Ecto neural progenitor cell (in vitro differentiated cells): ENCODE measurements at places on chromosomes 7 and 10.

DNA sequence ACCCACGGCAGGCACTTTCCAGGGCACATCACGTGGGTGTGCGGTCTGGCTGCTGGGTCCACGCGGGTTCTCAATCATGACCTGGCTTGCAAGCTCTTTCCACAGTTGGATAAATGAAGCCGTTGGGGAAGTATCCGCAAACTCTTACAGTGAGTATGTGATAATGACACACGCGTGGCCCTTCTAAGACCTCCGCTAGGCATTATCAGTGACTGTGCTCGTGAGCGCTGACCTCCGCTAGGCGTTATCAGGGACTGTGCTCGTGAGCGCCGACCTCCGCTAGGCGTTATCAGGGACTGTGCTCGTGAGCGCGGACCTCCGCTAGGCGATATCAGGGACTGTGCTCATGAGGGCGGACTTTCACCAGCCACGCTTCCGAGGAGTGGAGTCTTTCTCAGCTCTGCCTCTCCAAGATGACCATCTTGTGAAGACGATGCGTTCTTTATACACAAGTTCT, 107.0 kb downstream of the WDR37 start:
- DNase-seq = no peak

- DNase-seq = no peak
Measured at GRCh38 chr7:101106386-101106785, 20.5 kb upstream of the SERPINE1 start.

DNA sequence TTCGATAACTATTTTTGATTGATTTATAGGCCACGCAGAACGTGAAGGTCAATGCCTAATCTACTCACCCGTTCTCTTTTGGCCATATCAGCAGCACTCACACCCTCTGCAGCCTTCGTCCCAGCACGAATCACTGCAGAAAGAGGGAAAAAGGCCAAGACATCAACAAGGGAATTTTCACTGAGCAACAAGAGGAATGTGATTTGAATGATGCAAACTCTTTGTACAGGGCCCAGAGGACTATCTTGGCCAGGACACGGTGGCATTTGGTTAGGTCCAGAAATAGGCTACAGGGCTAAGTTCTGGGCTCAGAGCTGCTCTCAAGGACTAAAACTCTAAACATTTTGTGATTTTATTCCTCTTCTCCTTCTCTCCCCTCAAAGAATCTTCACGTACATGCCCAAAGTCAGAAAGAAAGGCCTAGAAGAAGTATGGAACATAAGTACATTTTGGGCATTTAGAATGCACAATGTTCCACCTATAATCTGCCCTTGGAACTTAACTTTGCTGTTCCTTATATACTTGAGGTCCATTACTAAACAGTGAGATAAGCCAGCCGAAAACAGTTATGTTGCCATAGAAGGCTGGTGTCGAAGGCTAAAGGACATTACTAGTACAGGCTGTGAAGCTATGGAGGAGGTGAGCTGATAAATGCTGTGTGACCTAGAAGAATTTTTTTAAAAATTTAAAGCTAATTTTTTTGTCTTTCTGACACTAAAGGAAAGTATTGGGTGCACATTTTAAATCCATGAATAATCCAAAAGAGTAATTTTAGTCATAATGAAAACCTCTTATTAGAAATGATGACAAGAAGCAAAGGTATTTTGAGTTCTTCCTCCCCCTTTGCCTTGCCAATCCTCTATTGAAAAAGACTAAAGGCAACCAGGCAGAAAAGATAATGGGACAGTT, 20.0 kb downstream of the RBM28 start:
- no peak for DNase-seq

DNA sequence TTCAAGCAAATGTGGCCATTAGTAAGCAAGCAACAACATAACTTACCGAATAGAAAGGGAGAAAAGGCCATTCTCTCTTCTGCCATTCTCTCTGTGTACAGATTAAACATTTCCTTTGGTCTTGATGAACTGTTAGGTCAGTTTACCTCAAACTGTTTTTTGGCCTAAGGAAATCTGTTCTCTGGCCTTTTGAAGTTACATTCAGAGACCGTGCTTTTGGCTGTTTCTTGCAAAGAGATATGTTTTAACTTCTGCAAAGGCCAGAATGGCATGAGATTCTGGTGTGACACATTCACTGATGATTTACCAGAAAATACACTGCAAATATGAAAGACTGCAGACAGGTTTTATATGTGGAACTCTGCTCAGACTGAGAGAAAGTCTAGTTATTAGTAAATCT, 22.2 kb downstream of the AHR start:
- DNase-seq = no peak

DNA sequence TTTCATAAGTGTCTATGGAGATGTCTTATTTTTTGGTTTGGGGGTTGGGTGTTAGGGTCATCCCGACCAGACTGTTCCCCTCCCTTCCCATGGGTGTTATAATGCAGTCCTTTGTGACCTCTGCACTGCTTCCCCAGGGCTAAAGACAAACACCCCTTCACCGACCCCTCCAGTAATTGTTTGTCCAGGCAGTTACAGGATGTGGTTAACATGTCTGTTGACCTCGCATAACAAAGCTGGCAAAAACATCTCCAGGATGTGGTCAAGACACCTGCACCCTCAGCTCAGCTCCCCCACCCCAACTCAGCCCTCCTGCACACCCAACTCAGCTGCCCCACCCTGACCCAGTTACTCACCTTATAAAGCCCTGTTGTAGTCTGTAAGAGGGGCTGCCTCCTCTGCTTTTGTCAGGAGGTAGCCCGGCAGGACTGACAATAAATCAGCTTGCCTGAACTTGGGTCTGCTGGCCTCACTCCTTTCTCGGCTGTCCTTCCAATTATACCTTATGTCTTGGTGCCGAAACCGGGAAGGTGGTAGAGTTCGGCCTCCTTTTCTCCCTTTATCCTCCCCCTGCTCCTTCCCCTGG, 102.2 kb downstream of the ZNF92 start:
- no peak for DNase-seq

DNA sequence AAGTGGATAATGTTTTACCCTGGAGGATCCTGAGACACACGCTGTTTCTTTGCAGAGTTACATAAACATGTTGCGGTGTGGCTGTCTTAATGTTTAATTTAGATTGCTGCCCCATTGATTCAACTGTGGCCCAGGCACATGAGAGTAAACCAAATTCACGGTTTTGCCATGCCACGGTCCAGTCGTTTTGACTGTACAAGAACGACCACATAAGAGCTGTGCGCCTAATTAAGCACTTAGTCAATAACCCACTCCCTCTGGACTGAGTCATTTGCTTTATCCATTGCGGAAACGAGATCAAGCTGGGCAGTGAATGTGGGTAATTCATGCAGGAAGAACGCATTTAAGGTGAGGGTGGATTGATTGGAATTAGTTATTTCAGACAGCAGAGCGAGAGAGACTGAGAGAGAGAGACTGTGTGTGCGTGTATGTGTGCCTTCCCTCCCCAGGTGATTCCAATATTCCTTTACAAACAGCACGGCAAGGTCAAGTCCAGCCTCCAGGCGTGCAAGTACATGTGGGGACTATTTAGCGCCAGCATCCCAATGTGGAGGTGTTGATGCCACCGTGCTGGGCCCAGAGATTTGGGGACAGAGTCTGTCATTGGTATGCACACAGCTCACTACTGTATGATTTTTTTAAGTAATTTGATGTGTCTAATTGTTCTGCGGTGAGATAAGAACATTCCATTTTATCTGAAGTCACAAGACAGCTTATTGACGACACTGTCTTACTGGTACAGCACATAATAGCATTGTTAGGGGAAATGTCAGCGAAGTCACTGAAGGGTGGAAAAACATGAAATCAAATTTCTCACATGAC, 8.4 kb upstream of the TEX36 start:
- no peak for DNase-seq

- no peak for DNase-seq
Measured at GRCh38 chr10:93963434-93963833, 30.3 kb upstream of the PLCE1 start.

DNA sequence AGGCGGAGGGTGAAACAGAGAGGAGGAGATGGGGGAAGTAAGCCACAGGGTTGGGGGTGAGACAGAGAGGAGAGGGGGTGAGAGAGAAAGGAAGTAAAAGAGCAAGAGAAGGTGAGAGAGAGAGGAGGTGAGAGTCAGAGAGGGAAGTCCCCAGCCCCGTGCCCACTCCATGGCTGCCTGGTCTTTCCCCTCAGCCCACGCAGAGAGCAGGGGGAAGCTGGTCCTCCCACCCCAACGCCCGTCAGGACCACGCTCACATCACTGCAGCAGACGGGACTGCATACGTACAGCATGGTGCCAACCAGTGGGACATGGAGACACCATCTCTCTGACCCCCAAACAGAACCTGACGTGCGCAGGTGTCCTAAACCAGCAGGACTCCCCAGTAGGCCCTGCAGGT, 12.1 kb upstream of the PDGFA start:
- no peak for DNase-seq

GRCh38 chr7:134533288-134533771, 6.0 kb downstream of the AKR1B10 start:
- DNase-seq = no peak

DNA sequence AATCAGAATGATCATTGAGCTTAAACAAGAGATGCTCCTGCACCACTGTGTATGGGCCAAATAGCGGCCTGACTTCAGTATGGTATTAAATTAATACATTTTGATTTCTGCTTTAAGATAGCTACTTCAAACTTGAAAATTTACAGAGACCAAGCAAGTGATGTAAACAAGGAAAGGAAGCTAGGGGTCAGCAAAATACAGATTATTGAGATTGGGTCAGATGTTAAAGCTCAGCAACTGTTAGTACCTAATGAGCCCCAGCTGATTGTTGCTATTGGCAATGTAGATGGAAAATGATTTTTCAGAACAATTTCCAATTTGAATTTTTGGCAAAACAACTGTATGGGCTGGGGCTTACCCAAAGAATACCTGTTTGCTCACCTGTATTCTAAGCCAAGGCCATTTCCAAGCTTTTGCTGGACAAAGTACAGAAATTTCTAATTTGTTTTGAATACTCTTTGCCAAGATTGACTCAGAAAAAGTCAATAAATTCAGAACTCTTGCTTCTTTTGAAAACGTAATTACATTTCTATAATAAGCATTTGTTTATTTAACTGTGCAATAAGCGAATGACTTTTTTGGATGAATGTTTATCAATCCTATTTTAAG, 23.0 kb upstream of the DLD start:
- DNase-seq = no peak

DNA sequence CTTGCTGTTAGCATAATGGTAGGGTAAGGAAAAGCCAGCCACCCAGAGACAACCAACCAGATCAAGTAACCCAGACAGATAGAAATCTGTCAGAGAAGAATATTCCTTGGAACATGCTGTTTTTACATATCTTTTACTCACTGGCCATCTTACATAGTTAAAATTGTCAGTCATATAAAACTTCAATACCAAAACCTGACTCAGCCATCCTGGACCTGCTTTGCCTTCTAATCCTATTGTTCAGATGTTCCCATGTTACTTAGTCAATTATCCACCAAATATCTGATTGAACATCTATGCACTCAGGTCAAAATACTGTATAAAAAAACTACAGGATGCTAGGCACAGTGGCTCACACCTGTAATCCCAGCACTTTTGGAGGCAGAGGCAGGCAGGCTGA, 466.5 kb upstream of the NRP1 start:
- no peak for DNase-seq
